Tibial nerve (tissue), 4 donors: ENCODE measurements at places on chromosomes 7 and 10. TPM values are rescaled to one million over a fixed set of nuclear protein-coding genes. Genes with fewer than 3 reads are reported as not detected.

The SH2D4B gene
- not detected for total RNA-seq

- peak overlapping the region; percentile 68 for H3K27ac ChIP-seq
- peaks cover 4% of the 10 kb centered on the region for H3K36me3 ChIP-seq
These were observed 31.9 kb downstream of the SCRN1 start for GRCh38 chr7:29957521-29958310.

GRCh38 chr7:116543664-116544063, 18.8 kb downstream of the CAV1 start:
- peaks cover 12% of the 10 kb centered on the region for H3K36me3 ChIP-seq
- no peak overlapping the region for H3K4me3 ChIP-seq
- no peak for DNase-seq
- no peaks in the 10 kb centered on the region for H3K27me3 ChIP-seq

GRCh38 chr10:88730864-88731263, 24.8 kb downstream of the LIPK start:
- DNase-seq = no peak
- no peaks in the 10 kb centered on the region for H3K4me1 ChIP-seq
- no peaks in the 10 kb centered on the region for H3K36me3 ChIP-seq
- H3K27ac ChIP-seq = no peak overlapping the region
- H3K4me3 ChIP-seq = no peak overlapping the region
- no peaks in the 10 kb centered on the region for H3K27me3 ChIP-seq

- H3K4me1 ChIP-seq = no peaks in the 10 kb centered on the region
- no peak overlapping the region for H3K27ac ChIP-seq
- H3K4me3 ChIP-seq = no peak overlapping the region
- no peaks in the 10 kb centered on the region for H3K27me3 ChIP-seq
These were observed 2.5 kb downstream of the PTER start for GRCh38 chr10:16439295-16439694.

DNA sequence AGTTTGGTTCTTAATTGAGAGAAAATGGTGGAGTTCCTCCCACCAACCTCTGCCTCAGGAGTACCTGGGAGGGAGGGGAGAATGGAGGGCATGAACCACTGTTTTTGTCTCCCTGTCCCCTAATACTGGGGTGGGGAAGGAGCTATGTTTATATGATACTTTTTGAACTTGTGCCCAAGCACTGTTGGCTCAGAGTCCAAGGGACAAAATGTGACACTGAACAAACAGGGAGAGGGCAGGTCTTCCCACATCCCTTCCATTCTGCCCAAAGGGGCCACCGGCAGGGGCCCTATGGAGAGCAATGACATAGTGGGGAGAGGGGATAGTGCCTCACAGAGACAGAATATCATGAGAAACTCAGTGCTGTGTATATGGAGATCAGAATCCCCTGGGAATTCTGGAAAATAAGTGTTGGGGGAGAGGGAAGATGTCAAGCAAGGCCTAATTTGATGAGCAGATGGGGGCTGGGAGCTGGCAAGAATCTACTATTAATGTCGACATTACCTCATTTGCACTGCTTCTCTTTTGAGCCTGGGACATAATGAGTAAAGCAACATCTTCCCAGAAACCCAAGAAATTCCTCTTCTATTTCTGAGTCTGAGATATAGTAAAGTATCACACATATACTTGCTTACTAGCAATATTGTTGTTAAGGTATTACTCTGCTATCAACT, 180.6 kb downstream of the CYP26A1 start:
- no peaks in the 10 kb centered on the region for H3K4me1 ChIP-seq
- no peak overlapping the region for H3K4me3 ChIP-seq
- H3K36me3 ChIP-seq = no peaks in the 10 kb centered on the region
- no peak overlapping the region for H3K27ac ChIP-seq
- no peaks in the 10 kb centered on the region for H3K27me3 ChIP-seq
- DNase-seq = no peak

- no peaks in the 10 kb centered on the region for H3K27me3 ChIP-seq
- DNase-seq = no peak
- H3K27ac ChIP-seq = no peak overlapping the region
- H3K36me3 ChIP-seq = no peaks in the 10 kb centered on the region
These were observed 144.3 kb upstream of the TNS3 start for GRCh38 chr7:47726047-47726726.

DNA sequence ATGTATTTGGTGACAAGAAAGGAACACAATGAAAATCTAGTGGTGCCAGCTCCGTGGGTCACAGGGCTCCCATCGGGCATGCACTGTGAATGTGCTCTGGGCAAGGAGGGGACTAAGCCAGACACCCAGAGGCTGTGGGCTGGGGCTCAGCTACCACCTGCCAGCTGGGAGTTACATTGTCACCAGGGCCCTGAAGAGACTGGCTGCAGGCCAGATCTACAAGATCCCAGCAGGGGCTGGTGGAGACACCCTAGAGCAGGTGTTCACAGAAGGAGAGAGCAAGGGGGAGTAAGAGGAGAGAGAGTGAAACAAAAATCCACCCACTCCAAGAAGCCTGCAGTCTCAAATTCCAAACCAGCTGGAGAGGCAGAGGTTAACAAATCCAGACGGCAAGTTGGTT, 116.6 kb upstream of the ADCY1 start:
- no peaks in the 10 kb centered on the region for H3K27me3 ChIP-seq
- H3K4me3 ChIP-seq = no peak overlapping the region
- H3K27ac ChIP-seq = no peak overlapping the region

DNA sequence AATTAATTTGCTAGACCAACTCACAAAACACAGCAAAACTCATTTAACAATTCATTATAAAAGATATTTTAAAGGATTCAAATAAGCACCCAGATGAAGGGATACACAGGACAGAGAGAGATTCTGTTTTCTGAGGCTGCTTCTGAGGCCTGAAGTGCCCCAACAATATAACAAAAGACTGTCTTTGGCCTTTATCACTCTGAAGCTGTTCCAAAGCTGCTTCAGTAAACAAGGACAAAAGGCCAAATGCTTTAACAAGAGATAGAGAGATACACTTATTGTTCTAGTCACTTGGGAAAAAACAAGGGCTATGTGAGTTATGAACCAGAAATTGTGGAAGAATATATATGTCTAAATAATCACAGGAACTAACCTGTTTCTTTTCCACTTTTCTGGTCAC, 223.7 kb downstream of the CXCL12 start:
- no peaks in the 10 kb centered on the region for H3K36me3 ChIP-seq
- H3K4me1 ChIP-seq = no peaks in the 10 kb centered on the region
- no peak overlapping the region for H3K4me3 ChIP-seq
- DNase-seq = no peak
- no peaks in the 10 kb centered on the region for H3K27me3 ChIP-seq

DNA sequence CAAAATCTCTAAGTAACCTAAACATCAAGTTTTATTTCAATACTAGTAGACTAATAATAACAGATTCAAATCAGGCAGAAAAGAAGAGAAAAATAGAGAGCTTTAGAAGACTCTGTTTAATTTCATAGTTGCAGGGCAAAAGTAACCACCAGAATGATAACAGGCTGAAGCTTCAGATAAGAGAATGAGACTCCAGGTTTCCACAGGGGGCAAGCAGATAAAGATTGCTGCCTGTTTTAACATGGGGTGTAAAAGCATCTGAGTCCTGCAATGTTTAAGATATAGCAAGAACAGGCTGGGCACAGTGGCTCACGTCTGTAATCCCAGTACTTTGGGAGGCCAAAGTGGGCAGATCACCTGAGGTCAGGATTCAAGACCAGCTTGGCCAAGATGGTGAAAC, 11.0 kb downstream of the CROT start:
- no peak overlapping the region for H3K27ac ChIP-seq
- no peaks in the 10 kb centered on the region for H3K4me1 ChIP-seq
- H3K4me3 ChIP-seq = no peak overlapping the region
- no peak for DNase-seq
- H3K27me3 ChIP-seq = no peaks in the 10 kb centered on the region

DNA sequence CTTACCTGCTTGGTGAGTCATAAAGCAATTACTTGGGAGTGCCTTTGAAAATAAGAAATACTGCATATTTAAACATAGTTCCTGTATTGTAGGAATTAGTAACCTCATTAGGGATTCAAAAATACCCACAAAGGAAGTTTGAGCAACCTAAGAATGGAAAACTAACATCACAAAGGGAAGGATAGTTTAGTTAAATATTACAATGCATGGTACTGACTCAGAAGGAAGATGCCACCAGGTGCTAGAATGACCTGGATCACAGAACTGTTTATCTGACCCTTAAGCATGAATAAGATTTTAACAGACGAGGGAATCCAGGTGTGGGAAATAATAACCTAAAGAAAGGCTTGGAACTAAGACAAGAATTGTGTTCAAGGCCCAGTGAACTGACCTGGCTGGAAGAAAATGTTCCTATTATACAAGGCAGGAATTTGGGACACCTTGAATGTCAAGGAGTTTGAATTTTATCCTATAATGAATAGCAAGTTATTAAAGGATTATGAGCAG, 106.4 kb downstream of the GSAP start:
- peaks cover 6% of the 10 kb centered on the region for H3K4me1 ChIP-seq
- no peaks in the 10 kb centered on the region for H3K36me3 ChIP-seq
- no peak overlapping the region for H3K27ac ChIP-seq
